Esophagus squamous epithelium (tissue), 5 donors: ENCODE measurements at places on chromosomes 7 and 10.

DNA sequence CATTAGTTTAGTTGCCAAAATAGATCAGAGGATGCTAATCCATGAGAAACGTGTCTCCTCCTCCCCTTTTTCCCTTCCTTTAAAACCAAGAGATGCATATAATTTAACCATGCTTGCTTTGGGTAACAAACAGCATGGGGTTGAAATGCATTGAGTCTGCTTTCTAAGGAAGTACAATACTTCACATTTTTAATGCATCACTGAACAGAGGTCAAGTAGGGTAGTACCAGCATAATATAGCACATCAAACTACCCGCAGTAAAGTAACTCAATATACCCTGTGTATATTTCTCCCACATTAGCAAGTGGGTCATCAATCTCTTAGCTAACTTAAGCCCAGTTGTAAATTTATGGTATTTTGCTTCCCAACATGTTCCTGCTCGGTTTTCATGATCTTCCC lies 239.3 kb upstream of the SEMA3C start:
- no peak for DNase-seq

- no peak for DNase-seq
These were observed 258.8 kb upstream of the CTBP2 start for GRCh38 chr10:125419146-125419545.

- DNase-seq: no peak
These were observed 552.8 kb downstream of the ANKRD7 start for GRCh38 chr7:118777308-118777707.

DNA sequence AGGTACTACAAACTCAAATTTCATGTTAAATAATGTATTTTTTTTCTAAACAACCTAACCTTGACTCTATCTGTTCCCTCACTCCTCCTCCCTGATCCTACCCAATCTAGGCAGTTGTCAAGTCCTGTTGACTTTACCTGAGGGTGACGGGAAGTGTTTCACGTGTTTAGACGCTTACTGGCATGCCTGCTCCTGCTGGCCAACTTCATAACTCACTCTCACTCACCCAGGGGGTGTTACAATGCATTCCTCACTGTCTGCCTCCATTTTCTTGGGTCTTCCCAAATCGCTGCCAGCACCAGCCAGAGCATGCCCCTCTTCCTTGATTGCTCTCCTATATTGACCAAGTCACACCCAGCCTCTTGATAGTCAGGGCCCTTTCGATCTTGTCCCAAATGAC lies 28.3 kb downstream of the CRCP start:
- DNase-seq: no peak

- DNase-seq: no peak
These were observed 4.4 kb upstream of the RAPGEF5 start for GRCh38 chr7:22361320-22361719.

GRCh38 chr10:12340937-12341336 lies 8.4 kb upstream of the CAMK1D start:
- DNase-seq: no peak

DNA sequence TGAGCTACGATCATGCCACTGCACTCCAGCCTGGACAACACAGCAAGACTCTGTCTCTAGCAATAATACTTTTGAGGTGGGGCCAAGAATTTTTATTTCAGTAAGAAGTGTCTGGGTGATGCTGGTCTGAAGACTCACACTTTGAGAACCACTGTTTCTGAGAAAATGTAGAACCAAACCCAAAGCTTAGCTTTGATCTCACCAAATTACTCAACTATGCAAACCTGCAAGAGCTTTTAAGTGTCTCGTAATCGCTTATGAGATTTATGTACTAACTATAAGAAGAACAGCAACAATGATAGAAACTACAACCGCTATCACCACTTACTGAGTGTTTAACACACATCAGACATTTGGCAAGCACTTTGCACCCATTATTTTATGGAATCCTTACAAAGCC lies 29.5 kb downstream of the APBB1IP start:
- DNase-seq: no peak

DNA sequence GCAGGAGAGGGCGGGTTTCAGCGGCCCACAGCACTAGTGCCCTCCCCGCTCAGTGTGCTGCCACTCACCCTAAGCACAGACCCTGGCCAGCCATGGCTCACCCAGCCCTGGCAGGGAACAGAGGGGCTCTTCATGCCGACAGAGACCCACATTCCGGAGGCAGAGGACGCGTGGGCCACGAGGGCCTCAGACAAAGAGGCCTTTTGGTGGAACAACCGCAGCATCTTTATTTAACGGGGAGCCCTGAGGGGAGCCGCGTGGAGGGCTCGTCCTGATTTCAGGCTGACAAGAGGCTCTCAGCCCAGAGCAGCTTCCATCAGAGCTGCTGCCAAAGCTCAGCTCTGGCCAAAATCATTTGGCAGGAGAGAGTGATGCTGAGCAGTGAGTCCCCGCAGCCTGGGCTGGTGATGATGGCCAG lies 127.8 kb downstream of the SH3PXD2A start:
- DNase-seq: no peak

GRCh38 chr10:114767986-114768821 lies 53.4 kb upstream of the FHIP2A start:
- no peak for DNase-seq

- no peak for DNase-seq
These were observed 62.0 kb downstream of the VSTM4 start for GRCh38 chr10:49053053-49053997.

GRCh38 chr10:27252267-27253000 lies 11.8 kb upstream of the ACBD5 start:
- DNase-seq: no peak

- no peak for DNase-seq
These were observed 96.6 kb downstream of the ZNF438 start for GRCh38 chr10:30935078-30935477.

- DNase-seq: no peak
These were observed 16.1 kb downstream of the USP6NL start for GRCh38 chr10:11595395-11595692.

DNA sequence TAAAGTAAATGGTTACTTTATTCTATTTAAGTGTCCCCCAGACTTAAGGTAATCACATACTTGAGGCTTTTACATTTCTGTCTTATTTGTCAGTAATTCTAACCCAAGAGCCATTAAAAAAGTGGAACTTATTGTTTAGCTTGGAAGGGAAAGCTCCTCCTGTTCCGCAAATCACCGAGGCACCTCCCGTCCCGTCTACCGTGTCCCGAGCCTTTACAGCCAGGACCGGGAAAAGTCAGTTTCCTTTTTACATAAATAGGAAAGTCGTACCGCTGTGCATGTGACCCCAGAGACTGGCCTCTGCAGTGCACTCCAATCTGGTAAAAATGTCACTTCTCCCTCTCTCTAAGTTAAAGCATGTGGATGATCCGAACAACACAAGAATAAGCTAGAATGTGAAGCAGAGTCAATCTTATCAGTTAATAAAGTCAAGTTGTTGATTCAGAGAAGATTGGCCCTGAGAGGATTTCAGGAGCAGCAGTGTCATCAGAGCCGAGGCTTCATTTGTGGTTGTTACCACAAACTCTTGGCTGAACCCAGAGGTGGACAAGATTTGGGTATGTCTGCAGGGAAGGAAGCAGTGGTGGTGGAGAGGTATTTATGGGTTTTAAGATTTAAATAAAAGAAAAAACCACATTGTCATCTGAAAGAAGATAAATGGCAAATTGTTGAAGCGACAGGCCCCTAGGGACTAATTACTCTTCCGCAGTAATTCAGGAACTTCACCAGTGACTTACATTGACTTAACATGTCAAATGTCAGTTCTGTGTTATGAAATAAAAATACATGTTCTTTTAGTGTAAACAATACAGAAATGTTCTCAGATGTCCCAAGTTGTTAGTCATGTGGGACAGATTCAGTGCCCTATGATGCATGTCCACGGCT lies 316.6 kb upstream of the ZNF32 start:
- no peak for DNase-seq

DNA sequence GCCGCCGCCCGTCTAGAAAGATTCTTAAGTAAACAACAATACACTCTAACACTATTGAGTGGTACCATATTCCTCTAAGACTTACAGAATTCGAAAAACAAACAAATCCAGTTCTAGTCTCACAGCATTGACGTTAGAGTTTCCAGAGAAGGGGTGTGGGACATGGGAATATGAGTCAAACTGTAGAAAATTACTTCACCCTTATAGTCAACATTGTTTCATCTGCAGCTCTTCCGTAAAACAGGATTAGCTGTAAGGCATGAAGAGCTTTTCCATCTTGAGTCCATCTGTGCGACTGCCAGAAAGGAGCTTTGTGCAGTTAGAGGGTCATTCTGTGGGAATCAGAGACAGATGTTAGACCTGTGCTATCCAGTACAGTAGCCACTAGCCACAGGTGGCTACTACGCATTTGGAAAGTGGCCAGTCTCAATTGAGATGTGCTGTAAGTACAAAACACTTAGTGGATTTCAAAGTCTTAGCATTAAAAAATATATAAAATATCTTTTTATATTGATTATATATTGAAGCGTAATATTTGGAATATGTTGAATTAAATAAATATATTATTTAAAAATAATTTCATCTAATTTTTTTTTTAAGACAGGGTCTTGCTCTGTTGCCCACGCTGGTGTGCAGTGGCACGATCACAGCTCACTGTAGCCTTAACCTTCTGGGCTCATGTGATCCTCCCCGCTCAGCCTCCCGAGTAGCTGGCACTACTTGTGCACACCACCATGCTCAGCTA lies 79.8 kb upstream of the MPP7 start:
- no peak for DNase-seq

DNA sequence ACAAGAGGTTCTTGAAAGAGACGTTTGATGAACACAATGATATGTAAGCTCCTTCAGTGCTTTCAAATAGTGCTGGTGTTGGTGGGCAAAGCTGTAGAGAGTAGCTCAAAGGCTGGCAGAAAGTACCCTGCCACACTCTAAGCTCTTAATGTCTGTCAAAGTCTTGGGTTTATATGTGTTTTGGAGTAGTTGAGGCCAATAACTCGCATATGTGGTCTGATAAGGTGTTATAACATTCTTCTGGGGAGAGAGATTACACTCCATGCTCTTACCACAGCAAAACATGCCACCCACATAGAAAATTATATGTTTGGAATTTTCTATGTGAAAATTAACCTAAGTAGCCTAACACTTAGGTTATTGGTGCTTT lies 30.8 kb upstream of the NME8 start:
- DNase-seq: no peak

- no peak for DNase-seq
These were observed 46.7 kb downstream of the PDLIM1 start for GRCh38 chr10:95244152-95244551.

- no peak for DNase-seq
These were observed 16.7 kb downstream of the P4HA1 start for GRCh38 chr10:73079779-73080541.

- no peak for DNase-seq
These were observed 171.9 kb downstream of the NSUN6 start for GRCh38 chr10:18479502-18479901.

- no peak for DNase-seq
These were observed 104.8 kb downstream of the PPP1R3C start for GRCh38 chr10:91528080-91528479.

- DNase-seq: no peak
These were observed at the start of gene TMEM130 for GRCh38 chr7:98869597-98870120. TSS of gene TMEM130 (minus strand) at chr7:98870014. CDS start at chr7:98869861, 153 bp downstream.

DNA sequence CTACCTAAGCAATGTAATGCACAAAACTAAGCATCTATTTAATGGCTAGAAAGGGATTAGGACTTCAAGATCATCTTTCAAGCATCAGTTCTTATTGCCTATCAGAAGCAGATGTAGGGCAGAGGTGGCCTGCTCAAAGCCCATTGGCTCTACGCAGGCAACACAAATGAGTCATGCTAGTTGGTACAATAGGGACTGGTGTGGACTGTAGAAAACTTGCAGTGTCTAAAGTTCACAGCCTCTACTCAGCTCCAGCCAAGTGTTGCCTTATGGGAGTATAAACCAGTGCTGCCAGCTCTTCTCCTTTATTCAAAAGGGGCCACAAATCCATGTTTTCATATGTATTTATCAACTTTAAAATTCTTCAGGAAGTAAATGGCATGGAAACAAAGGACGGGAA lies 31.7 kb downstream of the ASAH2 start:
- DNase-seq: no peak

- DNase-seq: no peak
These were observed 47.1 kb upstream of the UBN2 start for GRCh38 chr7:139183878-139184338.

DNA sequence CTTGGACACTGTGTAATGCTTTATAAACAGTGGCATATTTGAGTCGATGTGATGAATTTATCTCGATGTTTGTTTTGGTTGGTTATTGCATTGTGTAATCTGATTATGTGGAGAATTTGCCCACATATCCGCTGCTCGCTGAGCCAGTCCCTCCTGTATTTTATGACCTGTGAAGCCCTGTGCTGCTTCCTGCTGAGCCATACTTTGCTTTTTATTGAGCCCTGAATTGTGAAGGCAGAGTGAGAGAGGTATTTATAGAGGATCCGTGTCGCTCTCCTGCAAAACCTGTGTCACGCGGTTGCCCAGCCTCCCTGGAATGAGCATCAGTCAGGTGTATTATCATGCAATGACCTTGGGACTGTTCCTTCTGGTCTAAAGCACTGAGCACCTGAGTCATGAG lies 253.7 kb downstream of the ARHGAP21 start:
- DNase-seq: no peak
